ENCODE measurements at places on chromosomes 2 and 18.

GRCh38 chr18:79580498-79581171 is 99.0 kb upstream of the CTDP1 start:
- DNase-seq, result no peak

DNA sequence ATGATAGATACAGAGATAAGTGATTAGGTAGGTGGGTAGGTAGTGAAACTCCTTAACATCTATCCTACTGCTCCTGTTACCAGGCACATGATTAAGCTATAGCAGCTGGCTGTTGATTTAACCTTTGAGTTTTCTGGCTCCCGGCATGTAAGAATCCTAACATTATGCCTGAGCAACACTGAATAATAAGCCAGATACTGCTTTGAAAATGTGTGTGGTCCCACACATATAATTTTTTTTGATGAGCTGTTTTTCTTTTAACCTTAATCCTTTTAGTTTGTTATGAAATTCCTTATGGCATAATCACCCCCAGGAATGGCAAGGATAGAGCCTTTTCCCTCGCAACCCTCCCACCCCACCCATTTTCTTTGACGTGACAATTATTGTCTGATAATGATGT is 104.2 kb upstream of the NEUROD1 start:
- DNase-seq, result no peak

DNA sequence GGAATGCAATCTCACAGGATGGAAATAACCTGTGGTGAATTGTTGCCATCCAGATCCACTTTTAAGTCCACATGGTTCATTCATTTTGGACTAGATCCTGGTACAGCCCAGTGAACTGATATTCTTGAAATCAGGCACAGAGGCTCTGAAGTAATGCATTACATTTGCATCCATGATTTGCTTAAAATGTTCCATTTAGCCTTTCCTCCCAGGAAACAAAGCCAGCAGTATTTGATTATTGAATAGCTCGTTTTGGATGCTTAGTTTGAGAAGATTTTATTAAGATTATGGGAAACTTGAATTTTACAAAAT is 995.8 kb upstream of the CDH2 start:
- DNase-seq, result no peak

GRCh38 chr2:230296917-230297316 is 30.1 kb upstream of the SP140L start:
- no peak for DNase-seq
